ENCODE measurements at places on chromosomes 16 and 17. TPM values are rescaled to one million over a fixed set of nuclear protein-coding genes. Genes with fewer than 3 reads are reported as not detected.

DNA sequence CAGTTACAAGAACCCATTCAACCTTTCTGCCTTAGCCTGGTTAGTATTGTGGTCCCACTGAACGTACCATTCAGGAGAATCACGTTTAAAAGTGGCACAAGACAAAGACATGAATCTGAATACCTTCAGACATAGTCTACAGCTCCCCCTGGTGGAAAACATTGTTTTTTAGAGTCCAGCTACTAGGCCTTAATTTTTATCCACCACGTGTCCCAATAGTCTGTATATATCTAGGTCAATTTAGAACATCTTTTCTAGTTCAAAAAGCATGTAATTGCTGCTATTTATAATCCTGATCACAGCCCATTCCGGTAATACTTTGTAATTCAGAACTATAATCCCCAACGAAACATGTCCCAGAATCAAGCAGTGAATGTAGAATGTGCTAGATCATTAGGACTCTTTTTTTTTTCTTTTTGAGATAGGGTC, 13.7 kb upstream of the GUCY2D start:
- peak; percentile 48 for DNase-seq

GRCh38 chr17:9004132-9004960, 17.0 kb upstream of the NTN1 start:
- DNase-seq, result no peak

DNA sequence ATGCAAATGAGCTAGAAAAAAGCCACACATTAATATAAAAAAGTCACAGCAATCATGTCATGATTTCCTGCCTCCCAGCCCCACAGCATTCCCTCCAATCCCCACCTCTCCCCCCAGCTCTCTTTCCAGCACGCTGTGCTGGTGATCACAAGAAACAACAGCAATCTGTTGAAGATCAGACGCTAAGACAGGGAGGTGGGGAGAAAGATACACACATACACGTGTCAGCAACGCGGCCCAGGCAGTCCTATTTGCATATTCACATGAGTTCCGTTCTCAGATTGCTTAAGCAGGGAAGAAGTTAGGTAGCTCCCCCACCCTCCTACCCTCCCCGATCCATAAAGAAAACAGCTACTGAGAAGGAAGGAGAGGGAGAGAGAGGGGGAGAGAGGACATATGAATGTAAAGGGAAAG, 405.5 kb upstream of the PSMD7 start:
- DNase-seq, result no peak

Gene INTS2
- total RNA-seq, result 10.3 TPM
